ENCODE measurements at places on chromosomes 4 and X.

- peak; percentile 8 for DNase-seq
Measured at GRCh38 chr4:76515975-76516843, 81.2 kb downstream of the SHROOM3 start.

- no peak for DNase-seq
Measured at GRCh38 chrX:118239178-118239870, 106.6 kb upstream of the WDR44 start.

- DNase-seq = no peak
Measured at GRCh38 chr4:115334736-115335411, 221.5 kb upstream of the NDST4 start.

DNA sequence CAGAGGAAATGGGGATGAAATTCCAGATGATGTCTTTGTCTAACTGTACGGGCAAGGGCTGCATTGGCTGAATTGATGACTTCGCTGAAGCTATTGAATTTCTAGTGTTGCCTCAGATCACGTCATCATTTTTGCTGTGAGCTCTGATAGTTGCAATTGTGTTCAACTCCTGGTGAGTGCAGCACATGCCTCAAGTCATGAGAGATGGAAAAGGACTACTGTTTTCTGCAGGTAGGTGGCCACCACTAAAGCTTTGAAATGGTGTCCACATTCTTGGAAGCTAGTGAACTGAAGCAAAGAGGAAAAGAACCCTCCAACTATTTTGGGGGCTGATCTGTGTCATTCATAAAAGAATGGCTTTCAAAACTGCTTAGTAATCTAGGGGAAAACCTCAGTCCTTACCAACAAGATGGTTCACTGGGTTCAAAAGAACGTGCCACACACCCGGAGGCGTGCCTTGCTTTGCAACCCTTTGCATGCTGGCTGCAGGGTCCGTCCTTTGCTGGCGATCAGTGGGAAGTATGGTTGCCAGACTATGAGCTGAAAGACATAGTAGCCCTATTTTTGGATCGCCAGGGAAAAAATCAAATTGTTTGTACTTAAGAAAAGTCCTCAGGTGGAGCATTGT, 88.1 kb upstream of the STOX2 start:
- no peak for DNase-seq

GRCh38 chr4:147799986-147800555, 68.2 kb downstream of the ARHGAP10 start:
- DNase-seq = no peak

DNA sequence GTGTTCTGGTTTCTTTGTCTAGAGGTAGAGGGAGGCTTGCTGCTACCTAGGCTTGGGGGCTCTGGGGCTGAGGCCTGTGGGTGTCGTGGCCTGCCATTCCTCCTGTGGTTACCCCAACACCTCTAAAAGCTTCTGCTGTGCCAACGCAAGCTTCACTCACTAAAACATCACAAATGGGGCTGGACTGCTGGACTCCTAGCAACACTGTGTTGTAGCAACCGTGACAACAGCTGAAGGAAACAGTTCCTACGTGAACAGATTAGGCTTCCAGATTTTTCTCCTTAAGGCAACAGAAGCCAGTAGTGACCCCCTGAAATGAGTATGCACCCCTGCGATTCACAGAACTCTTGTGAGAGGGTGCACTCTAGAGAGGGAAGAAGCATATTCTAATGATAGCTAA, 138.3 kb upstream of the TEX13D start:
- no peak for DNase-seq

DNA sequence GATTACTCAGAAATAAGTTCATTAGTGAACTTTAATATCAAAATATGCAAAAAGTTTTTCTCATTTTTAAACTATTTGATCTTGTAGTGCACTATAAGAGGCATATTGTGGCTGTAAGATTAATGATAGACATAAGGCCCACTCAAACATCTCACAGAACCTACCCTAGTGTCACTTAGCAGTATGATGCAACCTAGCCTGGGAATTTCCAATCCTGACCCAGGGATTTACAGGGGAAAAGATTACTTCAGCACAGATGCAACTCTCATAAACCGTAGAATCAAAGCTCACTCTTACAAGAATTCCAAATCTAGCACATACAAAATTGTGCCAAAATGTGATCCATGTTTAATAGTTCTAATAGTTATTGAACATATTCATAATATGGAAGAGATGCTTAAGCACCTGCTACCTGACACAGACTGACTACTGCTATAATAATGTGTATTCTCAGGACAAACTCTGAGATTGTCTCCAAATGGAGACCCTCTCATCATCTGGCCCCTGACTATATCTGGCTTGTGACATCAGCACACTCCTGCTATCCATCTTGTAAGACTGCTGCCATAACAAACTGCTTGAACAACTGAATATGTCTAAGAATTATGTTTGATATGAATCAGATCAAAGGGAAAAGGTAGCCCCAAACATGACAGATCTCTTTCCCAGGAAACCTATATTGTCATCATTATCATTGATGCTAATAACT, 271.9 kb downstream of the PABPC4L start:
- DNase-seq = peak; percentile 35

- no peak for DNase-seq
Measured at GRCh38 chrX:146224442-146224841, 406.8 kb downstream of the SLITRK2 start.

DNA sequence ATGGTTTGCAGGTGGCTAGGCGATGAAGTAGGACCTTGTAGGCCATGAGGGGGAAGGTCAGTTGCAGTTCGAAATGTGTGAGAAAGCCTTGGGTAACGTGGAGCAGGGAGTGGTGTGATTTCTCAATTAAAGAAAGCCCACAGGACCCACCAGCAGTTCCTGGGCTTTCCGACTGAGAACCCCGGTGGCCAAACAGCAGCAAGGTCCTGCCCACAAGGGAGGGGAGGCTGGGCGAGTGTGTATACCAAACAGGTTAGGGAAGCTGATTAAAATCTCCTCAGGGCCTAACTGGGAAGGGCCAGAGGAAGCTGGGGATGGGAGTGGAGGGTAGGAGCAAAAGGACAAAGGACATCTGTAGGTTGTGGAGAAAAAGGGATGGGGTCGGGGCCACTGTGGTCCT, 2.4 kb downstream of the ATP6AP1 start:
- DNase-seq = no peak

GRCh38 chrX:119337201-119337600, 61.9 kb upstream of the SLC25A43 start:
- DNase-seq = no peak

DNA sequence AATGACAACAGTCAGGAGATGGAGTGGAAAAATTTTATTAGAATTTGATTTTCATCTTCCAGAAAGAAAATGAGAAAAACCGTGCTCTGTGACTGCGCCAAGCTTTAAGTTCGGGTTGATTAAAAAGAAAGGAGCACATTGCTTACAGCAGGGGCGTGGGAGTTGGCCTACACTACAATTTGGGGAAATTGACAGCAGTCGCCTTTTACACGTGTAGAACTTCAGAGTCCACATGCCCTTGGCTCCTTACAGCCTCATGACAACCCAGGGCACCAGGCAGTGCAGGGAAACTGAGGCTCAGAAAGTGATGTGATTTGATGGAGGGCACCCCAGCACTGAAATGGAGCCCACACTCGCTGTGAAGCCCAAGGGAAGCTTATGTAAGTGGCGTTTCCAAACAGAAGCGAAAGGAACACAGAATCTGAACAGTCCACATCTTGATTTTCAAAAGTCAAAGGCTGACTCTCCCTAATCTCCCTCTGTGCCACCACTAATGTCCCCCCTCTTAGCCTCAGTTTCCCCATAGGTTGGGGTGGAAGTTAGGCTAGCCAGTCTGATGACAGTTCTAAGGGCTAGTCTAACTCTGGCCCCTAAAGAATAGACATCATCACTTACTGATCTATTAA, 5.5 kb downstream of the PPP2R2C start:
- DNase-seq = no peak

GRCh38 chr4:42750091-42750490, 93.2 kb upstream of the ATP8A1 start:
- no peak for DNase-seq

DNA sequence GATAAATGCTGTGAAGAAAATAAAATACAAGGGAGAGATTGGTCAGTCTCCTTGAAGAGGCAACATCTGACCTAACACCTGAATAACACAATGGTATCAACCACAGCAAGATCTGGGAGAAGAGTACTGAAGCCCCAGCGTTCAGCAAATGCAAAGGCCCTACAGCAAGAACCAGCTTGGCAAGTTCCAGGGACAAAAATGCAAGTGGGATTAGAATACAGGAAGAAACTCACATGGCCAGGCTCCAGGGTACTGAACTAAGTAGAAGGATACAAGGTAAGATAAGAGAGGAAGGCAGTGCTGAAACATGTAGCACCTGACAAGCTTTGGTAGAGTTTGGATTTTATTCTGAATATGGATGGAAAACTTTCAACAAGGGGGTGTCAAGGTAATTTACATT, 3.6 kb downstream of the SMIM14 start:
- DNase-seq = no peak

GRCh38 chr4:59179372-59179771, 2020.8 kb upstream of the ADGRL3 start:
- DNase-seq = no peak

DNA sequence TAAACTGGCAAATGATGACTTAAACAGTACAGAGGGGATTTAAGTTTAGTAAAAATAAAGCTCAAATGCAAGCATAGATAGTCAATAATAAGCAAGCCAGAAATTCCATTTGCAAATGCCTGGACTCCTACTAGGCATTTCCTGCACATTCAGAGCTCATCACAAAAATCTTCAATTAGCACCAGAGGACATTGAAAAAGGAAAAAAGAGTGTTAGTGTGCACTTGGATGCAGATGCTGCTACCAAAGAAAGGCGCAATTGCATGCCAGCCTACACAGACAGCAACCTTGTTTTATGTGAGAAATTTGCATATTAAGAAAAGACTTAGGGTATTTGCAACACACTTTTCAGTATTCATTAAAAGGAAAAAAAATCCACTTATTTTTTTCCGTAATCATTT, 282.1 kb downstream of the GRIA2 start:
- no peak for DNase-seq

DNA sequence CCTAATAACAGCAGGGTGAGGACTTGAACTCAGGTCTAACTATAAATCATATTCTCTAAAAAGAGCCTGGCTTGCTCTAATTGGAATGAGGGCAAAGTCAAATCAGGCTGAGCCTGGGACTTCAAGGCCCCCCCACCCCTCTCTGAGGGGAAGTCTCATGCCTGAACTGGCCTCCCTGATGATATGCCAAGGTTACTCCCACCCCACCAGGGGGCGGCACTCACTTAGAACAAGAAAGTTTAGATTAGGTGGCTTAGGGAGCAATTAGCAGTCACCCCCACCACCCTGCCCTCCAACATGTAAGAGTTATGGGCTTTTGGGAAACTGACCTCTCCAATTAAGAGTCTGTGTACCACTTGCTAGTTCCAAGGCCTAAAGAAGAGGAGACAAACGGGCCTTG, 2.7 kb downstream of the FOXO4 start:
- peak; percentile 36 for DNase-seq

DNA sequence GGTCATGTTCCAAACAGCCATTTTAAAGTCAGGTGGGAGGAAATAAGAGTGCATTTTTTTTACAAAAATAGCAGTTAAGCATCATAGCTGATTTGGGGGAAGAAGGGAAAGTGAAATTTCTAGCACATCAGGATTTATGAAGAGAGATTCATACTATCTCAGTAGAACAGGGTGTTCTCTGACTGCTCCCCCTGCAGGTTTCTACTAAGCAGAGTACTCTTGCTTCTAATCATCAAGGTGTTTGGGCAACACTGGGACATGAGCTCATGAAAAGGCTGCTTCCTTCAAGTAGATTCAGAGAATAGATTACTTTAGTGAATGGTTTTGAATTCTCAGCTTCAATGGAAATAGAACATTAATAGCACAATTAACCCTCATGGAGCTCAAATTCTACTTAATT, 591.4 kb upstream of the PCDH10 start:
- no peak for DNase-seq

DNA sequence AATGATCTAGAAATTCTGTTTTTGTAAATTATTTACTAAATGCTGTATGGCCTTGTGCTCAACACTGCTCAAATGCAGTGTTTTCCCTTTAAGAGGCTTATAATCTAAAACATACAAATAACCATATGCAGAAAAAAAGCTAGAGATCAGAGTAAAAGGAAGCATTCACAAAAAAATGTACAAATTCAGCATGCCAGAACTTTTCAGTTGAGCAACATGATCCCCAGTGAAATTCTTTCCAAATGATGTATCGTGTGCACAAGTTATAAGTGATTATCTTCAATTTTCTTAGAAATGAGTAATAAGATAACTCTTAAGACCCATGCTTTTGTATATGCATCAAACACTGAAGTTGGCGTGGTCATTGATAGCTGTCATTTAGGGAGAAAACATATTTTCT, 5.0 kb downstream of the GPC3 start:
- peak; percentile 59 for DNase-seq

DNA sequence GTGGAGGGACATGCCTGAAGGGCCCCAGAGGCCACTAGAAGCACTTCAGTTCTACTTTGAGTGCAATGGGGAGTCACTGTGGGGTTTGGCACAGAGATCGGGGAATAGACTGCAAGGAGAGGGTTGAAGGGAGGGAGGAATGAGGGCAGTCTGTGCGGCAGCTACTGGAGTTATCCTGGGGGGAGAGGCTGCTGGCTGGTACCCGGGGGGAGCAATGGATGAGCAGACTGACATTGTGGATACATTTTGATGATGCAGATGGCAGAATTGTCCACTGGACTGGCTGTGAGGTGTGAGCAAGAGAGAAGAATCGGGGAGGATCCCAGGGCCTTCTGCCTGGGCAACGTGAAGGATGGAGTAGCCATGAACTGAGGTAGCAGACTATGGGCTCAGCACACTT, 2.8 kb upstream of the MAMLD1 start:
- no peak for DNase-seq

GRCh38 chrX:14591976-14592375, 62.6 kb downstream of the GLRA2 start:
- DNase-seq = peak; percentile 74

GRCh38 chrX:40998123-40998522, 87.1 kb upstream of the USP9X start:
- DNase-seq = no peak

GRCh38 chr4:183986291-183986970, 81.3 kb downstream of the STOX2 start:
- no peak for DNase-seq

DNA sequence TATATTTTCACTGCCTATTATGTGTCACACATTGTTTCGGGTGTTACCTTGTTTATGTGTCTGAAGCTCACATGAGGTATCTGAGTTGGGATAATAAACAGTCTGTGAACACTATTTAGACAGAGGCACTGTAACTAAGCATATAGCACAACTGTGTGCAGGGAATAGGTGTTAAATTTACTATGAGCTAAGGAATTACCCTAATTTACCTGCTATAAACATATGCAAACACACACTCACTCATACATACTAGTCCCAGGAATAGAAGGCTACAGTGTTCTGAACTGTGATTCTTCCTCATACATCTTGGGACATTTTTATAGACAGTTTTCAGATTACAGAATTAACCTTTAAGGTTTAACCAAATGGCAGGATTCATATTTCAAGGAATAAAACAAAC, 127.6 kb upstream of the SPANXN4 start:
- no peak for DNase-seq

GRCh38 chr4:102527695-102528283, 26.6 kb downstream of the NFKB1 start:
- no peak for DNase-seq
